ENCODE measurements at places on chromosomes 1 and 21.

GRCh38 chr1:207908107-207908734, 2.7 kb downstream of the CD34 start:
- no peak for DNase-seq

- no peak for DNase-seq
Observed at GRCh38 chr1:229506633-229507032, 1.5 kb downstream of the NUP133 start.

GRCh38 chr1:113978863-113979702, at the start of gene OLFML3:
TSS of gene OLFML3 (plus strand) at chr1:113979474. CDS start at chr1:113979517, 43 bp downstream.
- peak; percentile 49 for DNase-seq

GRCh38 chr1:57470036-57470435, 46.2 kb upstream of the DAB1 start:
- DNase-seq = no peak

DNA sequence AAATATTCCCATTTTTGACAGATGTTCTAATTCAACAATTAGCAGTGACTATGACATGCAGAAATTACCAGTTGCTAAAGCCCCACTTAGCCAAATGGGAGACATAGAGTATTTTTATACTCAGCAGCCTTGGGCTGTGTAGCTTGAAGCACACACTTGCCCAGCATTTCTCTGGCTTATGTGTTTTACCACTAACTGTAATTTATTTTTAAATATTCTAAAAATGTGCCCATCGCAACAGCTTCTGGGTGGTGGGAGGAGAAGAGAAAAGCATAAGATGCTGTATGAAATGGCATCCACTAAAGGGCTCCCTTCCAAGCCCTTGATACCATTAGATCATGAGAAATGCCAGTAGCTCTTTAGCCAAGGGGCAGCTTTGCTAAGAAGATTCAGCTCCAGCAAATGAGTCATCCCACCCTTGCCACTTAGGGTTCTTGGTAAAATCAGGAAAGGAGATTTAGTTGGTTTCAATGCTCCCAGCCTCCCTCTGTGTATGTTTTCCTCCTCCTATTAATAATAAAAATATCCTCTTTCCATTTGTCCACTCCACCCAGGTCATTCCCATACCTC, 462.7 kb upstream of the DEPDC1 start:
- DNase-seq = no peak

GRCh38 chr21:43362915-43363314, 64.0 kb downstream of the SIK1 start:
- DNase-seq = peak; percentile 58

- no peak for DNase-seq
Observed at GRCh38 chr1:100009458-100009857, 39.7 kb downstream of the SLC35A3 start.

GRCh38 chr1:31786366-31787060, 22.4 kb upstream of the ADGRB2 start:
- peak; percentile 8 for DNase-seq

DNA sequence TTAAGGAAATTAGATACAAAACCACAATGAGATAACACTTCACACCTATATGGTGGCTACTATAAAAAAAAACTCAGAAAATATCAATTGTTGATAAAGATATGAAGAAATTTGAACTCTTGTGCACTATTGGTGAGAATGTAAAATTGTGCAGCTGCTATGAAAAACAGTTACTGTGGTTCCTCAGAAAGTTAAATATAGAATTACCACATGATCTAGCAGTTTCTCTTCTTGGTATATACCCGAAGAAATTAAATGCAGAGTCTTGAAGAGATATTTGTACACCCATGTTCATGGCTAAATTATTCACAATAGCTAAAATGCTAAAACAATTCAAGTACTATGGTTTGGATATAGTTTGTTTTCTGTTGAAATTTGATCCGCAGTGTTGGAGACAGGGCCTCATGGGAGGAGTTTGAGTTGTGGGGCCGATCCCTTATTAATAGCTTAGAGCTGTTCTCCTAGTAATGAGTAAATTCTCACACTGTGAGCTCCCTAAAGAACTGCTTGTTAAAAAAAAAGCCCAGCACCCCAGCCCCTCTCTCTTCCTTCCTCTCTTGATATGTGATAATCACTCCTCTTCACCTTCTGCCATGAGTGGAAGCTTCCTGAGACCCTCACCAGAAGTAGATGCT, 1412.1 kb downstream of the PLA2G4A start:
- no peak for DNase-seq

DNA sequence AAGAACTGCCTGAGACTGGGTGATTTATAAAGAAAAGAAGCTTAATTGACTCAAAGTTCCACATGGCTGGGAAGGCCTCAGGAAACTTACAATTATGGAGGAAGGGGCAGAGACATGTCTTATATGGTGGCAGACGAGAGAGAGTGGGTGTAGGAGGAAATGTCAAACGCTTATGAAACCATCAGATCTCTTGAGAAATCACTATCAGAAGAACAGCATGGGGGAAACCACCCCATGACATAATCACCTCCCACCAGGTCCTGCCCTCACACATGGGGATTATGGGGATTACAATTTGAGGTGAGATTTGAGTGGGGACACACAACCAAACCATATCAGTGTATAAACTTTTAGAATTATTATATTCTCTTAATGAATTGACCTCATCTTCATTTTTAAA, 335.9 kb upstream of the DPYD start:
- DNase-seq = no peak

GRCh38 chr1:45329445-45329844, 2.8 kb downstream of the HPDL start:
- DNase-seq = no peak

- peak; percentile 55 for DNase-seq
Observed at GRCh38 chr1:41366455-41367287, 5.4 kb downstream of the FOXO6 start.

GRCh38 chr1:51549016-51549619, 30.1 kb upstream of the EPS15 start:
- DNase-seq = no peak

All from CD4-positive, alpha-beta T cell treated with Interleukin-4 for 1 hour (primary cell).